ENCODE measurements at places on chromosomes 13 and 19.

DNA sequence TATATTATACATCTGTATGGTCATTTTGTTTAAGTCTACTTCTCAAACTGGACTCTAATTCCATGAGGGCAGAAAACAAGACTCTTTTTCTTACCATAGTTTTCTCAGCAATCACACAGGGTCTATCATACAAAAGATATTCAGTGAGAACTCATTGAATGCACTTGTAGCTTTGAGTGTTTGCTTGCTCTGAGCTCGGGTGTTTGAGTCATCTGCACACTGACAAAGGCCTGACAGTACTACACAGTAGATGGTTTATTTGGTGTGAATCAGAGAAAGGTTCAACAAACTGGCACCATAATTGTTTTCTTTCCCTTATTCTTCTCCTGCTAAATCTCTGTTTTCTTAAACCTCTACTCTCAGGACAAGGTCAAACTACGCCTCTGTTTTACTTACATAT is 586.4 kb downstream of the LMO7 start:
- DNase-seq = no peak

GRCh38 chr13:23578411-23579071 is 8.3 kb downstream of the TNFRSF19 start:
- peak; percentile 91 for DNase-seq

DNA sequence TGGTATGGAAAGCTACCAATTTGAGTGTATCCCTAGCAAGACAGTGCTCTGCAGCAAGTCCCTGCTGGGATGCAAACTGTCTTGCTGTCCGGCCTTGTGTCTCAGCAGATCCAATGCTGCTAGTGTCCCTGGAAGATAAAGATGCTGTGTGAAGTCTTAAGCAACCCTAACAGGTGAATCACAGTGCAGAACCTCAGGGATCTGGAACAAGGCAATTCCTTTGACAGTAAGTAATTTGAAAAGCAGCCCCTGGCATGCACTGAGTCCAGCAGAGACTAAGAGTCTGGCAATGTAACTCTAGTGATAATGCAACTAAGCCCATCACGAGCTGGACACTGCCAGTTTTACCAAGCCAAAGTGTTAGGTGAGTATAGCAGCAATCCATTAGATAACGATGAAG is 1.7 kb upstream of the UCHL3 start:
- DNase-seq = no peak

GRCh38 chr13:34116651-34117050 is 298.7 kb downstream of the RFC3 start:
- DNase-seq = no peak

GRCh38 chr19:1653300-1653628 is 849 bp upstream of the TCF3 start:
- no peak for DNase-seq

DNA sequence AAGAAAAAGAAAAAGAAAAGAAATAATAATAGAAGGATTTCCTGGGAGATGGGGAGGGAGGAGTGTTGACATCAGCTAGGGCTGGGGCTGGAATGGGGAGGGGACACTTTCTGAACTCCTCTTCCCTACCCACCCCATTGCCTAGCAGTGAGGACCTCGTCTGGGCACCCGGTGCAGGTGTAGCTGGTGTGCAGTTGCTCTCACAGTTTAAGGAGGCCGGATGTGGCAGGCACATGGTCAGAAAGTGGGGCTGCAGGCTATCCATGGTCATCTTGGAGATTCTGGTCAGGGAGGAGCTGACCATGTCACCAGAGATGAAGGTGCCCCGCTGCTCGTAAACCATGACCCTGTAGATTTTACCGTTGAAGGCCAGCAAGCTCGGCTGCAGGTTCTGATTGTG is 8.5 kb upstream of the TUBB4A start:
- DNase-seq = no peak

GRCh38 chr13:53499576-53500133 is 471.0 kb downstream of the OLFM4 start:
- DNase-seq = no peak

DNA sequence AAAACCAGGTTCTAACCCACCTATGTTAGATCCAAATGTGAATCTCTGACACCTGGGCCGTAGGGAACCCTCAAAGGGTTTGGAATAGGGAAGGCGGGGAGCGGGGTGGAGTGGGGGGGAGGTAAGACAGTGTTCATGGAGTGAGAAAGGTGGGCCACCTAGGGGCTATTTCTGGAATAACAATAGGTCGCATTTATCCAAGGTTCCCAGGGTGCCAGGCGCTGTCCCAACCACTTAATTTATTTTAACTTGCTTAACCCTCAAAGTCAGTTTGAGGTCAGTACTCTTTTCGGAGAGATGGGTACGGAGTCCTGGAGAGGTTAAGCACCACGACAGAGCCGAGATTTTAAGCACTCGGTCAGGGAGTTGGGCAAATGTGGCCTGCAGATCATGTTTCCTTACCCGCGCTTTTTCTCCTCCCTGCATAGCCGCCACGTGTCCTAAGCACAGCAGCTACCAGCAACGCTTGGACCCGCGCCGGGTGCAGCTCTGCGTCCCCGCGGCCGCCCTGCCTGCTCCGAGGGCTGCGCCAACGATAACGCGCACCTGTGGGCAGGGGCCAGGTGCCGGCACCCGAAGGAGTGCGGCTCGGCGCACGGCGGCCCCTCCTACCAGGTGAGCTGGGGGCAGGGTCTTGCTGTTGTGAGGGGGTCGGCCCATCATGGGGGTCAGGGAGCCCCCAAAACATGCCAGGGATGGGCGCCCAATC is 25.0 kb upstream of the FXYD3 start:
- no peak for DNase-seq

DNA sequence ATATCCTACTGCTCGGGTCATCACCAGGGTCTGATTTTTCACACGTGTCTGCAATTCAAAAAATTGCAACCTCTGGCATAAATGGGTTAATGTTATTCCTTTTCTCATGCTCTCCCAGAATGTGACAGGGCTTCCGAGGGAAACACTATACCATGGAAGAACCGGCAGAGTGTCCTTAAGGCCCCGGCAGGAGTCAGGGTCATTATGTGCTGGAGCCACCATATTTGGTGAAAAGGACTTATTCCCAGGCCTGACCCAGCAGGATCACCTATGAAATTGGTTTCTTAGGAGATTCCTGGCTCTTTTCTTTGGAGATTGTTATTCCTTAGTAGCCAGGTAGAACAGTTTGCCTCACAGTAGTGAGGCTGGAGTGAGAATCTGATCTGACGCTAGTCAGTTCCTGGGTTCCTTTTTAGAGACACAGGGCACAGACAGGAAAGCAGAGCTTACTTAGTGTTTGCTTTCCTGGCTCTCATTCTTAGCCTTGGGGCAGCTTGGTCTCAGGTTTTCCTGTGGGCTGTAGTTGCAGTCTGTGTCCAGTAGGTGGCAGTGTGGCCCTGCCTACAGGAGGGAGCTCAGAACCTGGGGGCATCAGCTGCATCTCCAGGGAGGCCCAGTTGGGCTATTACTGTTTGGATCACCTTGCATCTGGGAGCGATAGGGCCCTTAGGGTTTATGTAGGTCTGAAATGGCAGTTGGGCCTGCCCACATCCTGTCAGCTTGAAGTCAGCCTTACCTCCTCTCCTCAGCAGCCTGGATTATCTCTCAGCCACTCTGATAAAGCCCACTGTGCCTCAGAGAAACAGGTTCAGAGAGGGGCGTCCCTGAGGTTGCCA is 12.4 kb downstream of the SNRNP70 start:
- DNase-seq = peak; percentile 94

GRCh38 chr13:85093808-85094207 is 705.4 kb downstream of the SLITRK6 start:
- DNase-seq = peak; percentile 87

- no peak for DNase-seq
Observed at GRCh38 chr19:13229246-13229645, 79.0 kb downstream of the IER2 start.

GRCh38 chr19:681029-682019 is 5.1 kb downstream of the FSTL3 start:
- DNase-seq = no peak

- DNase-seq = no peak
Observed at GRCh38 chr19:16074488-16075365, 1.6 kb upstream of the TPM4 start.

GRCh38 chr13:112894423-112894672 is 74.7 kb upstream of the MCF2L start:
- no peak for DNase-seq

- DNase-seq = no peak
Observed at GRCh38 chr19:42048992-42049391, 21.0 kb downstream of the GRIK5 start.

GRCh38 chr13:105538346-105538745 is 997.1 kb downstream of the EFNB2 start:
- no peak for DNase-seq

- no peak for DNase-seq
Observed at GRCh38 chr19:30288911-30289310, 83.3 kb upstream of the ZNF536 start.

DNA sequence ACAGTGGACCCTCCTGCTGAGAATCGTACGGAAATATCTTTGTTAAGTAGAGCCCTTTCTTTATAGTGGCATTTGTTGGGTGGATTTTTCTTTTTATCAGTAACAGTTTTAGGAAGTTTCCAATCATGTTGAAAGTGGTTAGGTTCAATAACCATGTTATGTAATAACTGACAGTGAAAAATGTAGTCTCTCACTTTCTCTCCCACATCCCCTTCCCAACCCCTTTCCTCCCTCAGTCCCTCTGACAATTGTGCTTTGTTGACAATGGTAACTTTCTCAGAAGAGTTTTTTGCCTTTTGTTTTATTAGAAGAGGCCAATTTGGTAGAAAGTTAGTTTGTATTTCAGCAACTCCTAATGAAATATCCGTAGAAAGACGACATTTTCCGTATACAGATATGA is 77.8 kb upstream of the SLAIN1 start:
- no peak for DNase-seq

DNA sequence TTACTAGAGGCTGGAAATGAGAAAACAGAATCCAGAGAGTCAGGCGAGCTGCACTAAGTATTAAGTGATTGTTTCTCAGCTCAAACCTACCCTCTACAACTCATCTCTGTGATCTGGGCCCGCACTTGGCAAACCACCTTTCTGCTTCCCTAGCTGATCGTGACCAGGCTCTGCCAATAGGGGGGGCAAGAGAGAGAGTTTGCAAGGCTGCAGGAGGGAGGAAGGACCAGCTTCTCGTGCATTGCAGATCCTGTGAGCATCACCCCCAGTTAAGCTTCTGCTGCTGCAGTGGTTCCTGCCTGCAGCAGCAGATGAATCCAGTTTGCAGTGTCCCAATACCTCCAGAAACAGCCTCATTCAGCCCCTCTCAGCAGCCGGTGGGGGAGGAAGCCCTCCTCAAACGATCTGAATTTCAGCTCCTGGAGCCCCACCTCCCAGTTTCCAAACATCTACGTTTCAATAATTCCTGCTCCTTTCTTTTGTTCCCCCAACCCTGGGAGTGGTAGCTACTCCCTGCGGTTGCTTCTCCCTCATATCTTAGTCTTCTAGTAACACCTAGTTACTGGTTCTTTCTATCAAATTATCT is 20.0 kb downstream of the XRCC1 start:
- DNase-seq = peak; percentile 89

DNA sequence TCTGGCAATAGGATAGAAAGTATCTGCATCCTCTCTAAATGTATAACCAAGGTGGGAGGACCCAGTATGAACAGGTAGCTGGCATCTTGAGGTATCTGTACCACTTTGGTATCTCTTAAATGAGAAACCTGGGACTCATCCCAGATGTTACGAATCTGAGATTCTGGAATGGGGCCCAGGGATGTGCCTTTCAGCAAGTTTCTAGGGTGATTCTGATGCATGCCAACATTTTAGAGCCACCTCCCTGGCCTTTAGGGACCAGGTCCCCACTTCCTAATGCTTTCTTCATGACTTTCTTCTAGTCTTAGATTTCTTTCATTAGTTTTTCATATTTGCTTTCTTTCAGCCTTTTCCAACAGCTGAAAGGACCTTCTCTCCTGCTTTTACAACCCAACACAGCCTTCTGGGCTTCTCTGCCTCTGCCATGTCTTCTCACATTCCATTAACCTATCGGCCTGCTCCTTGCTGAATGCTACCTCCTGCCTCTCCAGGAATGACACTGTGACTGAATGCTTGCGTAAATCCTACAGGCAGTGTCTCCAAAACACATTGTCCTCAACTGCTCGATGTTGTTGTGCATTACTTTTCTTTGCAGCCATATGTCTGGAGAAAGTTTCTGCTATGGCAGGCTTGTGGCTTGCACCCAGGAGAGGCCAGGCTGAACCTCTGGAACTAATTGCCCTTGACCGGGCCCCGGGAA is 284.0 kb downstream of the DNAJC15 start:
- DNase-seq = no peak

DNA sequence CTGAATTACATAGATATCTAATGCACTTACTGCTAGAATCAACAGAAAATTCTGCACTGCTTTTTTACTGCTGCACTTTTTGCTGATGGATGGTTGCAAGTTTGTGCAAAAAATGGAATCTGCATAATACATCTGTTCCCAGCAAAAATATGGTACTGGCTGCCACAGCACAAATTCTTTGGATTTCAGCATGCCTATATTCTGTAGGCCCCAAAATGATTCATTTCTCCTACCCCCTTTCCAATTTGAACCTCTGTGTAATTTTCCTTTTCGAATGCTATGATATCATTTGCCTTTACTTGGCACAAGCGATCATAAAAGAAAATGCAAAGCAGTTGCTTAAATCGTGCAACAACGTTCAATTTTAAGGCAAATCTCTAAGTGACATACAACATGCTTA is 524.2 kb upstream of the NBEA start:
- no peak for DNase-seq

- no peak for DNase-seq
Observed at GRCh38 chr19:35429698-35430408, 18.2 kb upstream of the FFAR2 start.

- no peak for DNase-seq
Observed at GRCh38 chr19:8161135-8161646, 11.8 kb upstream of the FBN3 start.

- DNase-seq = no peak
Observed at GRCh38 chr13:93736081-93736480, 509.5 kb downstream of the GPC6 start.

- no peak for DNase-seq
Observed at GRCh38 chr13:60970736-60971135, 444.9 kb downstream of the PCDH20 start.

- no peak for DNase-seq
Observed at GRCh38 chr13:50577806-50578205, 265.7 kb downstream of the DLEU7 start.

- no peak for DNase-seq
Observed at GRCh38 chr19:42335971-42336370, 10.5 kb downstream of the MEGF8 start.

- no peak for DNase-seq
Observed at GRCh38 chr13:38141792-38142191, 207.9 kb upstream of the UFM1 start.

GRCh38 chr19:38255383-38256014 is 675 bp downstream of the PPP1R14A start:
- DNase-seq = no peak

- DNase-seq = peak; percentile 92
Observed at GRCh38 chr19:5048727-5049553, 80.0 kb downstream of the KDM4B start.

GRCh38 chr19:49491030-49491803 is 3.8 kb downstream of the RPL13A start:
- no peak for DNase-seq

Measured in osteocyte (in vitro differentiated cells).